ENCODE measurements at places on chromosomes 4 and X.

DNA sequence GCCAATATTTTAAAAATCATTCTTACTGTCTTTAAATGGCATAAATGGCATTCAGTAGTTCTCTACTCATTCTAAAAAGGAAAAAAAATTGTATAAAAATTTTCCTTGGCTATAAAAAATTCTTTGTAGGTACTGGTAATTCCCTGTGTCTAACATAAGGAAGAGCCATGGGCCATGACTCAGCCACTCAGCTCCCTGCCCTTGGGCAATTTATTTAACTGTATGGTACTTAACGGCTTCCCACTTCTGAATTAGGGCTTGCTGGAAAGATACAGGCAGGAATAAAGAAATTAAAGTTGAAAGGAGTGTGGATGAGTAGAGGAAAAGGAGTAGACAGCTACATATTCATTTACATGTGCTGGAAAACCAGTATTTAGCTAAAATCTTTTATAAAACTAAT is 30.6 kb downstream of the ABHD18 start:
- no peak for DNase-seq

GRCh38 chrX:26783512-26784225 is 567.7 kb downstream of the MAGEB5 start:
- DNase-seq: peak; percentile 38

- no peak for DNase-seq
These were observed 26.1 kb upstream of the CXCL13 start for GRCh38 chr4:77579406-77580076.

DNA sequence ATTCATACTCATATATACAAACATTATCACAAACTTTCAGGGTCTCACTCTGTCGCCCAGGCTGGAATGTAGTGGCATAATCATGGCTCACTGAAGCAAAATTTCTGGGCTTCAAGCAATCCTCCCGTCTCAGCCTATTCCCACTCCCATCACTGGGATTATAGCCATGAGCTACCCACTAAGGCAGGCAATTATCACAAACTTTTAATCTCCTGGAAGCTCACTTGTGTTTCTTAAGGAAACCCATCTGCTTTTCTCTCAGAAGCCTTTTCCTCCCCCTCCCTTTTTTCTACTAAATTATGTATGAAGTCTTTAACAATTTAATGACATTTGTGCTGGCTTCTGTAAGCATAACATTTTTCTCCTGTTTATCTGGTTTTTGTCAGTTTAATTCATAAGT is 170.5 kb downstream of the AREG start:
- no peak for DNase-seq
